Left renal pelvis (tissue), 4 donors: ENCODE measurements at places on chromosomes 6 and 20.

- DNase-seq: no peak
Observed at GRCh38 chr6:128511506-128511905, 8.9 kb downstream of the PTPRK start.

- DNase-seq: no peak
Observed at GRCh38 chr20:37265152-37265551, 3.5 kb upstream of the GHRH start.

DNA sequence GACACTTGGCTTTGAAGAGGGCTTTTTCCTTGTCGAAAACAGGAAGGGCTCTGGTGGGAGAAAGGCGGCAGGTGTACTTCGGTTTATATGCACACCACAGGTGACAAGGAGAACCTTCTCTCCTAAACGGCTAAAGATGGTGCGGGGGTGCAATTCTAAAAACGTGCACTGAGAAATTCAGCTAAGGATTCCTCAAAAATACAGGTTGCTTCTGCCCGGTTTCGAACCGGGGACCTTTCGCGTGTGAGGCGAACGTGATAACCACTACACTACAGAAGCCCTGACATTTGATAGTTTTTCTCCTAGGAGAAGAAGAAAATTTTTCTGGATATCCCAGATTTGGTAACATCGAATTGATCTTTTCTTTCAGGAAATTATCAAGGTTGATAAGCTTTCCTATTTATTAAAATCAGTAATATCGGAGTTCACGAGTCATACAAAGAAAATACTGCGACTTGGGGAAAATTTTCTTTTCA, 32.0 kb downstream of the POM121L2 start:
- DNase-seq: no peak

DNA sequence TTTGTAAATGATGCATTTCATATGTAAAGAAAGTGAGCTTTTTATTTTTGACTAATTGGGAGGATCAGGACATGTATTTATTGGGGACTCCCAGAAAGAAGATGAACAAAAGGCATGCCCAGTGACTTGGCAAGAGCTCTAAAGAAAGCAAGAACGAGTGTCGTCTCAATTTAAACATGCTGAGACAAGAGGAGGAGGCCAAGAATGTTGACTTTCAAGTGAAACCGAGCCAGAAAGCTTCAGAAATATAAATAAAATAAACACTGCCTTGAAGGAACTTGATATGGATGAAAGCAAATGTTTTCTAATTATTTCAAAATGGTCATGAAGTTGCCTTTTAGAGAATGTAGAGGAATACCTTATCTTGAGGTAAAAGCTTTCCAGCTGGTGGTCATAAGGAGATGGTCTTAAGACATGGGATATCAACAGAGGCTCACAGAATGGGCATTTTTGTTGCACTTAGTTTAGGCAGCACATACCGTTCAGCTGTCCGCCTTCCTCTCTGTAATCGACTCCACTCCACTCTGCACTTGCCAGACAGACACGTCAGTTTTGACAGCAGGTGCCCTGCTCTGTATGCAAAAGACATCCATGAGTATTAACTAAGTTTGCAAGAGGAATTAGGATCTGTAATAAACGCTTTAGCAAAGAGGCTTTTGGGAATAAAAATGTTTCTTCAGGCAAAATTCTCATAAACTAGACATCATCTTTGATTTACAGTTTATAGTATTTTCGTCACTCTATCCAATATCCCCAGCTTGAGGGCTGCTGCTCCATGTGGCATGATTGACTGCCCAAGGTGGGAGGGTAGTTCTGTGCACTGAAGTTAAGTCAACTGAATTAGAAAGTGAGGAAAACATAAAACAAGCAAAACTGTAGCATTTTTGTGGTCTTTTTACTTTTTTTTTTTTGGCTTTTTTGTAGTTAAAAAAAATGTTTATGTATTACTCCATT, 613.1 kb downstream of the PKHD1 start:
- DNase-seq: no peak

DNA sequence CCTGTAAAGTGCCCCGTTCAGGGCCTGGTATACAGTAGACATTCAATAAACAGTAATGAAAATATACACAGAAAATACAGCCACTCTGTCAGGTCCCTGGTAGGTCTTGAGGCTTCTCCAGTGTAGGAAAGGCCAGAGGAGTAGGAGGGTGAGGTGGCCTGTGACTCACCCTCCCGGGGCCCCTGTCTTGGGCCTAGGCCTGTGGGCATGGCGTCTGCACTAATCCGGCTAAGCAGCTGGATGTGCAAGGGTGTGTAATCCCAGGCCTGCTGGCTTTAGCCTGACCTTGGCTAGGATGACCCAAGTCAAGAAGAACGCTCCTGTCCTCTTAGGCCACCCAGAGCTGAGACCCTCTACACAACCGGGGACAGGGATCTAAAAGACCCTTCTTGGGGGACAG, 84.9 kb downstream of the KCNB1 start:
- no peak for DNase-seq

DNA sequence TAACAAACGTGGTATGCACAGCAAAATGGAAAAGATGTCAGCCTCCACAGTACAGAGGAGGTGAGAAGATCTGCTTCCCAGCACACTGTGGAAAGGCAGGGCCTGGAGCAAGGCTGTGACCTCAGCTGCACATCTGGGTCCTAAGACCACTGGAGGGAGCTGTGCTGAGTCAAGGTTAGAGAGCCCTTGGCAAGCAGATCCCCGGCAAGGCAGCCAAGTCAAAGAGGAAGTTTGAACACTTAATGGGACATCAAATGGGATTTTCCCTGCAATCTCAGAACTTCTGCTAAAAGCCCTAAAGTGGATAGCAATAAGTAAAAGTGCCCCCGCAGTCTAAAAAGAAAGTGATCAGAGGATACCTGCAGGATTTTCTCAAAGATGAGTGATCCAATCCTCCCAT, 39.5 kb downstream of the UNC5CL start:
- no peak for DNase-seq

GRCh38 chr6:139776041-139776440, 401.6 kb upstream of the CITED2 start:
- no peak for DNase-seq

- DNase-seq: no peak
Observed at GRCh38 chr6:33817489-33817888, 13.7 kb upstream of the MLN start.

- no peak for DNase-seq
Observed at GRCh38 chr20:4272225-4272624, 256.9 kb upstream of the RNF24 start.

- DNase-seq: no peak
Observed at GRCh38 chr6:4319981-4320683, 184.8 kb upstream of the ECI2 start.

- DNase-seq: no peak
Observed at GRCh38 chr6:128098000-128098581, 197.2 kb upstream of the THEMIS start.

GRCh38 chr20:48629069-48629959, 198.5 kb downstream of the PREX1 start:
- no peak for DNase-seq

DNA sequence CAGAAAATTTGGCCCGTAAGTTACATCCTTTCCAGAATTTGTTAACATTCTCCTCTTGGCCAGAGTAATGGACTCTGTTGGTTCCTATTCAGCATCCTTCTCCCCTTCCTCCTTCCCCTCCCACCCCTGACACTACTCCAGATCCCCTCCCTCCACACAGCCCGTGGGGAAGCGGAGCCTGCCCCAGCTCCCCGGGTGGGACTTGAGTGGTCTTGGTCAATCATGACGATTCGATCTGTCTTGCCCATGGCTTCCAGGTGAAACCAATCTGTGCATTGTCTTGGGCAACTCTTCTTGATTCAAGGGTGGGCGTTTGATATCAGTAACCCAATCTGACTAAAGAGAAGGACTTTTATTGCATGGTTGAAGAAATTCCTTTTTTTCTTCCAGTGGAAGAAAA, 143.9 kb downstream of the ANKRD60 start:
- DNase-seq: no peak

- no peak for DNase-seq
Observed at GRCh38 chr20:4299773-4300172, 284.4 kb upstream of the RNF24 start.

DNA sequence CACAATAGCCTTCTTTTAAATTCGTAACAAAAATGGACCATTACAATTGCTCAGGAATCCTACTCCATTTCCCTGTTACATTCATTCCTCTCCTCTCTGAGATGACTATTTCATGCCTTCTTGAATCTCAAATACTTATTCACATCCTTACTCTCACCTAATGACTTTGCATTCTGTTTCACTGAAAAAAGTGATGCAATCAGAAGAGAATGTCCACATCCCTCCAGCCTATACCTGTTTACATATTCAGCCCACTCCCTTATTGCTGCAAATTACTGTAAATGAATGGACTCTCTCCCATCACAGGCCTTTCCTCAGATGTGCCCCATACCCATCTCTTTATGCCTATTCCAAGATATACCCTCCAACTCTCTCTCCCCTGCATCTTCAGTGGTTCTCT, 8.6 kb downstream of the TAAR1 start:
- DNase-seq: no peak
